ENCODE measurements at places on chromosomes 3 and 15. TPM values are rescaled to one million over a fixed set of nuclear protein-coding genes. Genes with fewer than 3 reads are reported as not detected.

NR2E3 gene
- total RNA-seq = not detected

RASA2 gene
- total RNA-seq = 13.0 TPM

GALNT15 gene
- total RNA-seq = 92.0 TPM

P3H2 gene
- total RNA-seq = 29.6 TPM

CLDN1 gene
- total RNA-seq = 0.49 TPM

- DNase-seq = no peak
Observed at GRCh38 chr3:109392293-109392692, 54.9 kb upstream of the DPPA4 start.

- no peak for DNase-seq
Observed at GRCh38 chr3:62433396-62433795, 60.0 kb upstream of the FEZF2 start.

DNA sequence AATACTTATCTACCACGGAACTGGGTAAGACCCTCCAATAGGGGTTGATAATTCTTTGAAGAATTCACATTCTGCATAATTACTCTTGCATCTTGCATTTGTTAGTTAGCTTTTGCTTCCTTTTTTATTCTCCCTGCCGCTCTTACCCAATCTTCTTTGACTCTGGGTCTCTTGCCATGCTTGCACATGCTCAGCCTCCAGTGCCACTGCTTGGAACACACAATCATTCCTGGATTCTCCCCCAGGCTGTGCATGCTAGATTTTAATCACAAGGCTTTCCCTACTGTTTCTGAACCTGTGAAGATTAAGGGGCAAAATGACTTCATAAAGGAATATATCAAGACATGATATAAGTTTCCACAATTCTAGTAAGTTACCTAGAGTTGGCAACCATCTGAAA, 133.1 kb downstream of the IL1RAP start:
- DNase-seq = no peak

- DNase-seq = no peak
Observed at GRCh38 chr15:47177177-47177576, 540.1 kb upstream of the SEMA6D start.

DNA sequence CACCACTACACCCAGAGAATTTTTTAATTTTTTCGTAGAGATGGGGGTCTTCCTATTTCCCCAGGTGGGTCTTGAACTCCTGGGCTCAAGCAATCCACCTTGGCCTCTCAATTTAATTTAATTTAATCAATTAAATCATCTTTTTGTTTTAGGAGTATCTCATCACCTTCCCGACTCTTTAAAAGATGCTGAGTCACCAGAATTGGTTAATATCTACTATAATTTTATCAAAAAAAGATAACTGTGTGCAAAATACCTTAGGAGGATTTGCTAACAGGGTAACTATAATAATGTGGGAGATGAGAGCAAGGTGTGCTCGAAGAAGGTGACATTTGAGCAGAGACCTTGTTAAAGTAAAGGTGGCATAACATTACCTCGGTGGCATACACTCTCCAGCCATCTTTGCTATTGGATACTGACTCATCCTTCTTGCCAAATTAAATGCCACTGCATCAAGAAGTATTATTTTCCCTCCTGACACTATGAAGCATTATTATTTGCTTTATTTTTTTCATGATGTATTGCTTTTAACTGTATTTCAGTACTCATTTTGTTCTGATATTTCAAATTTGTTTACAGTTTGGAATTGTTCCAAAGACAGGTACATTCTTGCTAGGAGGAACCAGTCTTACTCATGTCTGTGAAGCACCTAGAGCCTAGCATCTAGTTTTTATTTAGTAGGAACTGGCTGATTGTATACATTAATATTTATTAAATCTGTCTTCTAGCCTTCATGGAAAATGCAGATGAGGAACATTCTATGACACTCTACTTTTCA, 200.7 kb downstream of the MBNL1 start:
- DNase-seq = no peak

DNA sequence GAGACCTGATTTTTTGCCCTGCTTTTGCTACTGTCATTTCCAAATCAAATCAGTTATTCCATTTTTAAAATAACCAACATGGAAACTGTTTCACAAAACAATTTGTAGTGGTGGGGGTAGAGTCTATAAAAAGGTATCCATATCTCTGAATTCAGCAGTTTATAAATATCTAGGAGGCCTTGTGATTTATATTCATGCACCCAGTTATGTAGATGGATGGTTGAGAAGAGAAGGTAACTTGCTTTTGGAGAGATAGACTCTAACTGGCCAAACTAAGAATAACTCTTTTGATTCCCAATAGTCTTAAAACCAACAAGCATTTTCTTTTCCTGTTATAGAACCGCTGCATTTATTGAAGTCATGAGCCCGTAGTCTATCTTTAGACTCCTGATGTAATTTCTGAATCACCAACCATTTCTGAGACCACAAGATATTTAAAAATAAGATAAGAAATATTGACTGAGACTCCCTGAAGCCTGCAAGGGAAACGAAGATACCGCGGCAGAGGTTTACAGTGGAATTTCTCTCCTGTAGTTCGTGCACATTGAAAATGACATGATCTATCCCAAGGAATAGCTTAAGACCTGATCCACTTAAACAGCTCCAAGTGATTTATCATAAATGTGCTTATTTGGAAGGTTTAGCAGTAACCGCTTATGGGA, 68.5 kb downstream of the SAMMSON start:
- no peak for DNase-seq

DNA sequence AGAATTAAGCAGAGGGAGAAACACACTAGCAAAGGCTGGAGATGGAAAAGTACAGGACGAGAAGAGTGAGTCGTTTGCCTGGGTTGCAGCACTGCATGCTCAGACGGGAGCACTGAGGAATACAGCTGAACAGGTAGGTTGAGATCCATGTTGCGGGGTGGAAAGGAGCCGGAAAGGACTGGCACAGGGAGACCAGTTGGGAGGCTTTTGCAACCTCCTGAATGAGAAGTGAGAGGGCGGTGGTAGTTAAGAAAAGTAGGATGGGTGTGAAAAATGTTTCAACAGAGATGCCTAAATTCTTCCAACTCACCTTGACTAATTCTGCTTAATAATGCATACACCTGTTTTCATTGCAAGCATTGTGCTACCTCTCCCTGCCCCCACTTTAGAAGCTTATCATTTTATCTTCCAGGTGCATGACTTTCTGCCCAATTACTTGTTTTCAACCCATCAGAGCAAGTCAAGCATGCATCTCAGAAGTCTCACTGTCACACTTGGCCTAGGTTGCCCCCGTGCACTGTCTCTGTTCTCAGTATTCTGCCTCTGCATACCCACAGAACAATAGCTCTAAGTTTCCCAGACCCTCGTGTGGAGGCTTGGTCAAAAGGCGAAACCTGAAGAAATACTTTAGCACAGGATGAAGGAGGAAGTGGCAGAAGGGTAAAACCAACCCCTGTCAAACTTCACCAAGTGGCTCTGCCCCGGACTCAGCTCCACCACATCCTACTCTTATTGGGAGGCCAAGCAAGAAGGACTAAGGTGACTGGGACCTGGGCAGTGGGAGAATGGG, 199.3 kb upstream of the BCL6 start:
- no peak for DNase-seq
